GM19239 (cell line): ENCODE measurements at places on chromosomes 12 and 14.

DNA sequence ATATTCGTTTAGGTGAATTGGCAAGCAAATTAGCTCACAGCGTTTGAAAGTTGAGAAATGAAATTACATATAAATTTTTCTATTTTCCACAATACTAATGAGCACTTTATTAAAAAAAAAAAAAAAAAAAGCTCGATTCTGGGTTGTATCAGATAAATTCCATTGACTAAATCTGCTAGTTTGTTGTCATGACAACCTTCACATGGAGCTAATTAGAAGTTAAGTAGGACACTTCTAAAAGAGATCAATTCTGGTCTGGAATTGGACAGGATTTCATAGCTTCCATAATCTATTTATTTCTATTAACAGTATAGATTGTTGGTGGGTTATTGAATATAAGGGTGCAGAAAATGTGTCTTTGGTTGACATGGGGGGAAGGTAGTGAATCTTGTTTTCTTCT, 85.5 kb upstream of the NEDD1 start:
- DNase-seq = no peak

DNA sequence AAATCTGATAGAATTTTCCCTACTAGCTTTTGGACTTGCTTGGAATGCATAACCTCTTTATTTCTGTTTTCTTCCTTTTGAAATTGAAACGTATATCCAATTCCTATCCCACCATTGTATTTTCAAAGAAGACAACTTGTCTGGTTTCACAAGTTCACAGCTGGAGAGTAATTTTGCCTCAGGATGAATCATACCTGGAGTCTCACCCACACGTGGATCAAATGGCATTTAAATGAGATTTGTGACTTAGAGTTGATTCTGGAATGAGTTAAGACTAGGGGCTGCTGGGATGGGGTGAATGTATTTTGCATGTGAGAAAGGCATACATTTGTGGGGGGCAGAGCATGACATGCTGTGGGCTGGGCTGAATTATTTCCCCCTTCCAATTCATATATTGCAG, 516.5 kb upstream of the MGAT4C start:
- DNase-seq = no peak

- DNase-seq = peak; percentile 3
These were observed 230.8 kb upstream of the NAV3 start for GRCh38 chr12:77599782-77600467.

DNA sequence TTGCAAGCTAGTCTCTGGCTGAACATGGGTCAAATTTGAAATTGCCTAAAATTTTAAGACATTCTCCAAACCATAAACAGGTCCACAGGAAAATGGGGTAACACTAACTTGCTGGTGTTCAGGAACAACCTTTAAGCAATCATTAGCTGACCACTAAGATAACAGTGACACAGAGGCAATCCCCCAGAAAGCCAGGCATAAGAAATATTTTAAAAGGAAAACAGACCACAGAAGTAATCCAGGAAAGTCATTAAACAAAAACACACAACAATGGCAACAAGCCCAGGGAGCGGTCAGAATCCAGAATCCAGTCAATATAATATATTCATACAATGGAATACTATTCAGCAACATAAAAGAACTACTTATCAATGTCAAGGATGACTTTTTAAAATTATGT, 59.1 kb downstream of the LRP6 start:
- no peak for DNase-seq

- DNase-seq = no peak
These were observed 11.6 kb upstream of the KCNJ8 start for GRCh38 chr12:21786041-21786531.

DNA sequence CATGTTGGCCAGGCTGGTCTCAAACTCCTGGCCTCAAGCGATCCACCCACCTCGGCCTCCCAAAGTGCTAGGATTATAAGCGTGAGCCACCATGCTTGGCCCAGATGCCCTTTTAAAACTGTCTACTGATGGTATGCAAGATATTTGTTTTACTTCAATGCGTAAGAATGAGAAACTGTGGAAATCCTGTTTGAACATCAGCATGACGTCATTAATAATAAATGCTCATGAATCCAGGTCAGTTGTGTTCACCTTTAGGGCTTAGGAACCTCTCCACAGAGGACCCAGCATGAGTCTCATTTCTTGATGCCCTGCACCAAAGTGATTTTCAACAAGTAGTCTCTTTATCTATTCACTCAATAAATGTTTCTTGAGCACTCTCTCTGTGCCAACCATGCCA, 34.5 kb upstream of the FOS start:
- no peak for DNase-seq

GRCh38 chr12:495466-495865, 35.7 kb downstream of the B4GALNT3 start:
- no peak for DNase-seq

GRCh38 chr12:23259558-23259957, 634.6 kb downstream of the ETNK1 start:
- DNase-seq = no peak

GRCh38 chr12:17478908-17479673, 610.9 kb downstream of the RERGL start:
- DNase-seq = no peak

DNA sequence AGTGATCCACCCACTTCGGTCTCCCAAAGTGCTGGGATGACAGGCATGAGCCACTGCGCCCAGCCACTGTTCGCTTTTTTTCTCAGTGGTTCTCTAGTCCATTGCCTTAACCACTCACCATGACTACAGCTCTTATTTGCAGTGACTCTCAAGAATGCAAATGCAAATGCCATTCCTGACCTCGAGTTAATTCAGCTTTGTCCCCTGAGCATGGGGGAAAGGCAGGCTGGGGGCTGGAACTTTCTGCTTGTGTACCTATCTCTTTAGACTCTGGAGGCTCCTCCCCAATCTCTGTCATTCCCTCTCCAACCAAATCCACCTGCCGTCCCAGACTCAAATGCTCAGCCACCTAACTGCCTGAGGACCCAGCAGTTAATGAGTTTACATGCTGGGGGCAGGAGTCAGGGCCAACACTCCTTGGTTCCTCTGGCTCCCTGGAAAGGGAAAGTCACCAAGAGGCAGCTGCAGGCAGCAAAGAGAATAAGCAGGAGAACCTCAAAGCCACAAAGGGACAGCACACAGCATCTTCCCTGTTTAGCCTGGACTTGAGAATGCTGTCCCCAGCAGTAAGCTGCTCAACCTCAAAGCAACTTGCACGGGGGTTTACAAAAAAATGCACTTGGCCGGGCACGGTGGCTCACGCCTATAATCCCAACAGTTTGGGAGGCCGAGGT, 5.3 kb upstream of the HNF1A start:
- no peak for DNase-seq

- no peak for DNase-seq
These were observed 115.8 kb upstream of the MED13L start for GRCh38 chr12:116393255-116393654.

GRCh38 chr14:88668448-88669116, 105.7 kb downstream of the ZC3H14 start:
- no peak for DNase-seq

DNA sequence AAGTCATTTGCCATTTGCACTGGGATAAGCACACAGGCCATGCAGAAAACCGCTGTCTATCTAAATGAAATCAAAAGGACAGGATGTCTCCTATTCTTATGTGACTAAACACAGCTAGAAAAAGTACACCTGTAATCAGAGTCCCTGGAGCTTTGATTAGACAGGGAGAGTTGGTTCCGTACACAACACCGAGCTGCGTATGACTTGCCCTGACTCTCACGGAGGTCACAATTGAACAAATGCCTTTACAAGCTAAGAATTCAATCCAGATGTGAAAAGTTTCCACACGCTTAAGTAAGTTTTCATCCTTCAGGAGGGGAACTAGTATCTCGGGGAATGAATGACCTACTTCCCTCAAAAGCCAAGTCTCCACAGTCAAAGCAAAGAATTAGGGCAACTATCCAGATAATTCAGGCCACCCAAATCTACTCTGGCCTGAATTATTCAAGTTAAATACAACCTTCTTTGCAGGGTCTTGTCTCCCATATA, 67.5 kb downstream of the RTN1 start:
- no peak for DNase-seq

DNA sequence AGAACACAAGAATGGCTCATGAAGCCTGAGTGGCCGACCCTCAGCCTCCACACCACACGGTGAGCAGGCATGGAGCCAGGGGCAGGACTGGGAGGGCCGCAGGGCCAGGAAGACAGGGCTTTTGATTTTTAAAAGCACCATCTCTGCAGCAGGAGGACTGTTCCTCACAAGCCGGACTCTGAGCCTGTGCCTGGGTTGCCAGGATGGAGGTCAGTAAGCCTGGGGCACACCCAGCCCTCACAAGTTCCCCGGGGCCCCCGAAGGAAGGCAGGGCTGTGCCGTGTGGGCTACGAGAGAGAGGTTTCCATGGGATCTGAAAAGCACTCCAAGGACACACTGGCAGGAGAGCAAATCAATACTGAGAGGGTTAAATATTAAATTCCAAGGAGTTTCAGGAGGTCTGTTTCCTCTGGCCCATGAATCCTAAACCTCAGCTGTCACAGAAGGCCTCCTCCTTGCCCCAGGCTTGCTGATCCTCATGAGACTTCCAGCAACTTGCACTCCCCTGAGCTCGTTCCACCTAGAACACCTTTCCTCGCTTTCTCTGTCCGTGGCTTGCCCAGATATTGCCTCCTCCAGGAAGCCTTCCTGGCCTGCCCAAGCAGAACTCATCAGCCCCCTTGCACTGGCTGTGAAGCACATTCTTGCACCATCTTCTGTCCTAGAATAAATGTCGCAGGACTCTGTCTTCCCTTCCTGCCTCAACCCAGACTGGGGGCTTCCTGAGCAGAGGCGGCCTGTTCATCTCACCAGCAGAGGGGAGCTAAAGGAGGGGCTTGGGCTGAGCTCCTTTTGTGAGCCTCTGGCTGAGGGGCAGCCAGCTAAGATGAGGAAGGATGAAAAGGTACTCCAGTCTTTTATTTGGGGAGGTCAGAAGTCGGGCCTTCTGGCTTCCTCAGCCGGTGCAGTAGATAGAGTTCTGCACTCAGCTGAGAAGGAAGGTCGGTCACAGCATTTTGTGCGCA, 64.6 kb downstream of the CCDC88C start:
- DNase-seq = no peak

DNA sequence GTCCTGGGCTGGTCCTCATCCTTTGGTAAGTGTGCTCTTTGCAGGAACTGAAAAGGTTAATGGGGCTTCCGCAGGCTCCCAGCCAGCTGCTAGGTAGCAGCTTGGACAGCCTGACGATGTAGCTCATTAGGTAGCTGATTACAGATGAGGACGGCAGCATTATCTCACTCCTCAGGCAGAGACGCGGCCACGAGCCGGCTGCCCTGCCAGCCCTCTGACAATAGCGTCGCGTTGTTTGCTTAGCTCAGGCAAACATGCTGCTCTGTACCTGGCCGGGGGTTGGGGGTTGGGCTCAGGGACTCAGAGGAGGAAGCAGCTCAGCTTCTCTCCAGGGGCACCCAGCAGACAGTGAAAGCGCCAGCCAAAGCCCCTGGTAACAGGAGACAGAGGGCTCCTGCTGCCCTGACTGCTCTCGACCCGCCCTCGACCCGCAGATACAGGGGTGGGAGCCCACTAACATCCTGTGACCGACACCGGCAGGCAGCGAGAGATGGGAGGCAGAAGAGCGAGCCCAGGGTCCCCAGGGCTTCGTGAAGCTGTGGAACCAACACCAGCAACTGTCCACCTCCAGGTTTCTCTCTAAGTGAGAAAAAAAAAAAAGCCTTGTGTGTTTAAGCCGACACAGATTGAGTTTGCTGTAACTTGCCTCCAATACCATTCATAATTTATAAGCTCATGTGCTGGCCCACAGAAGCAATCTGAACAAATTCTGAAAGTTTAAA, 53.4 kb upstream of the DLK1 start:
- no peak for DNase-seq

- no peak for DNase-seq
These were observed 14.3 kb upstream of the LRP6 start for GRCh38 chr12:12281134-12281533.
